ENCODE measurements at places on chromosomes 12 and 14.
A peak's percentile ranks its signal among the peaks of the same experiment; 100 is the strongest.

DNA sequence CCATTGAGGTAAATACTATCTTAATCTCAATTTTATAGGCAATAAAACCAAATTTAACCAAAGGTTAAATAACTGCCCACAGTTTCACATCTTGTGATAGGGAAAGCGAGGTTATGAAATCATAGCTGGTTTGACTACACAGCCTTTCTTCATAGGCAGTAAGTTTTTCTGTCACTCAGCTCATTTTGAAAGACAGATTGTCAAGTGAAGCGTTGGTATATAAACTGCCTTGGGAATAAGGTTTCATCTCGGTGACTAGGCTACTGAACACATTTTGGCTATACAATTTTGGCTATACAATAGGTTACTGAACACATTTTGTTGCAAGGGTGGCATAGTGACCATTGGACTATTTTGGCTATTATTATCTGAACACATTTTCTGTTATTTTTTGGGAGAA is 793.7 kb downstream of the TRHDE start:
- DNase-seq = no peak

- DNase-seq = no peak
Observed at GRCh38 chr14:71905860-71906259, 26.4 kb upstream of the RGS6 start.

GRCh38 chr14:36333119-36333518 is 12.7 kb upstream of the MBIP start:
- no peak for DNase-seq

- no peak for DNase-seq
Observed at GRCh38 chr14:92314182-92314581, 8.8 kb upstream of the SLC24A4 start.

DNA sequence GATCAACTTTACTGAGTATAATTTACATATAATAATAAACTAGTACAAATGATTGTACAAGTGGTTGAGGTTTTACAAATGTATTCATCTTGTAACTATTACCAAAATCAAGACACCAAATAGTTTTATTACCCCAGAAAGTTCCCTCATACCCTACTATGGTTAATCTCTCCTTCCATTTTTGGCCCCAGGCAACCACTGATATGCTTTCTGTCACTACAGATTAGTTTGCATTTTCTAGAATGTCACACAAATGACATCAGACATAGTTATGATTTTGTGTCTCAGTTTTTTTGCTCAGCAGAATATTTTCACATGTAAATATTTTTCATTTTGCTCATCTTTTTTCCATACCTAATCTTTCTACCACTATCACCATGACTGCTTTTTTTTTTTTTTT is 49.1 kb downstream of the TMX1 start:
- DNase-seq = no peak

DNA sequence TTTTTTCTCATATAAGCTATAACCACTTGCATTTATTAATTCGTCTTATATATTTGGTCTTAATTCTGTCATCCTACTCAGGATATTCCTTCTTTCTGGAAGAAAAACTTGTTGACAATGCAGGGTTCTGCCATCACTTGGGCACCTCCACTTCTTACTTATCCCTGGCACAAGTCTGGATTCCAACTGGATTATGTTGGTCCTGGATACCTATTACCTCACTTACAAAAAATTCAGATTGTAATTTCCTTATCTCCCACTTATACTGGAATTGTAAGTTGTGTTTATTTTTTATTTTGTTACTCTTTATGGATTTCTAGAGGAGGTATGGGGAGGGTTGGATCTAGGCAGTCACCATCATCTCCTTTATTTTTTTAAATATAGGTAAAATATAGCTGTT is 36.7 kb downstream of the LRRIQ1 start:
- no peak for DNase-seq

GRCh38 chr12:21710958-21711775 is 53.5 kb upstream of the LDHB start:
- DNase-seq = no peak

DNA sequence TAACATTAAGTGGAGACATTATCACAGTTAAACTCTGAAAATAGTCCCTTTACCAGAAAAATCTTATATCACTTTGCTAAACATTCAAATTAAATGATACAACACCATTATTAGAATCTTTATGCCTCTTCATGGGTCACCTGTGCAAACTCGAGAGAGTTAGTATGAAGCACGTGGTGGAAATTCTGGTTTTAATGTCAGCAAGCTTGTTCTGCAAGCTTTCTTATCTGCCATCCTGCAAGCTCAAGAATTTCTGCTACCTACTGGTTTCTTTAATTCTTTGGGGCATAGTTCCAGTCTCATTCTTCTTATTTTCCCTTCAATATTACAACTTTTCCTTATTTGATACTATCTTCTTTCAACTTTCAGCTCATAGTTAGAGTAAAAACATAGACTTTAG is 868 bp downstream of the CATSPERB start:
- DNase-seq = no peak

DNA sequence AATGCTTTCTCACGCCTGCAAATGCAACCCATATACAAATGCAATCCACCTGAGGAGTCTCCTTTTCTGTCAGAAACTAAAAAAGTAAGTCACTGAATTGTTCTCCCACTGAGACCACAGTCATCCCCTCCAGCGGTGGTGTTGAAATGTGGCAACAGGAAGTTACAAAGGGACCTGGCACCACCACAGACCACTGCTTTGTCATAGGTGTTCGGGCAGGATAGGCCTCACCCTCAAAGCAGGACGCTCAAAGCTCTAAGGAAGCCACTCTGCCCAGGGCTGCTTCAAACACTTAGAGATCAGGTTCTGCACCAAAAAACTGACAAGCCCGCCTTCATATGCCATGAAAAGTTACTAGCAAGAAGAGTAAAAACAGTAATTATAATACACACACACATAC is 11.3 kb downstream of the PHLDA1 start:
- peak; percentile 46 for DNase-seq

GRCh38 chr14:100762089-100762515 is 35.4 kb downstream of the DLK1 start:
- no peak for DNase-seq

All from CD4-positive, CD25-positive, alpha-beta regulatory T cell (primary cell).